ENCODE measurements at places on chromosomes 4 and X.

DNA sequence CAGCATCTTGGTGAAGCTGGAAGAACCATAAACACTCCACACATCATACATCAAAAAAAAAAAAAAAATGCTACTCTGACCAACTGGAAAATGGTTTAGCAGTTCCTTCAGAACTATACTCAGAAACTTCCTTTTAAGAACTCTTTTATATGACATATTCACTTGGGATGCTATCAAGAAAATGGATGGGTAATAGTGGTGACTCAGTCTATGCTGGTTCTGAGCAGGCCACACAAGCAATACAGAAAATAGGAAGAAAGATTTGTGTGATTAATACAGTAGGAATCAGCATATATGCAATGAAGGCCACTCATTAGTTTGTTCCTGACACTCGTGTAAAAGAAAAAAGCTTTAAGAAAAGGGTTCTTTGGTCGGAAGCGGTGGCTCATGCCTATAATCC lies 123.5 kb upstream of the FAT4 start:
- no peak for DNase-seq

DNA sequence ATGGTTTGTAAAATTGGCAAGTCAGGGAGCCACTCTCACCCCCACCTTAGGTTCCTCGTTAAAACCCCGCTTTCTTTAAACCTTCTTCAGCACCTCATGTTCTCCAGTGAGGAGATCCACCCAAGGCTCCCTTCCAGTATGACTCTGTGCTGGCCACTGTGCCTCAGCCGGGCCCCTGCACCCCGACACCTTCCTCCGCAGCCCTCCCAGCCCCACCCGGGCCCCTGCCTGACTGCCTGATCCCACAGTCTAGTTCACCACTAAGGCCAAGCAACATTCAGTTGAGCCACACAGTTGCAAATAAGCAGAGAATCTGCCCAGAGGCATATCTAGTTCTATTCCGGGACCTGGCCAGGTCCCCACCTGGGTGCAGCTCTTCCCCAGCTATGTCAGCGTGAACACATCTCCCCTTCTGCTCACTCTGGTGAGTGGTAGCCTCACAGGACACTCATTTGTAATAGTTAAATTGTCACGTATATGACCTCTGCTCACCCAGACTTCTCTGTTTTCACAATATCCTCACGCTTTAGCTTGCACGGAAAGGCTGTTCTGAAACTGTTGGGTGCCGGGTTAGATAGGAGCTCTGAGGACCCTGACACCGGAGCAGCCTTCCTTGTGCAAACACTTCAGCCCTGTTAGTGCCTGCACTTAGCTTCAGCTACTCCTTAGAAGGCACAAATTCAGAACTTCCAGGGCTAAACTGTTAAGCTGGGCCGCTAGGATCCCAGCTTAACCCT lies 146.8 kb downstream of the DCTD start:
- DNase-seq: no peak

DNA sequence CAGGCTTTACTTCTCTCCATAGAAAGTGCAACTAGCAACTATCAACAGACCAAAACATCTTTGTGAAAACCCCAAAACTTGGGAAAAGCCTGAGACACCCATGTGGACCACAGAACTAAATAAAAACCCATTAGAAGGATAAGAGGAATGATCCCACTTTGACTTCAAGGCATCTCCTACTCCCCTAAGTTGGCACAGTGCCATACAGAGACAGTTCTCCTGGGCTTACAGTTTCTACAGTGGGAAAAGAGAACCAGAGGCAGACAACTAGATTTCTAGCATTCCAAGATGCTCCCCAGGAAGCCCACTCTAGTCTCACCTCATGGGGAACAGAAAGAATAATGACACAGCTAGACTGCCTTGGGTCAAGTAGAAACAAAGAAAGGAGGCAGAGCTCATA lies 20.4 kb downstream of the TMLHE start:
- no peak for DNase-seq

DNA sequence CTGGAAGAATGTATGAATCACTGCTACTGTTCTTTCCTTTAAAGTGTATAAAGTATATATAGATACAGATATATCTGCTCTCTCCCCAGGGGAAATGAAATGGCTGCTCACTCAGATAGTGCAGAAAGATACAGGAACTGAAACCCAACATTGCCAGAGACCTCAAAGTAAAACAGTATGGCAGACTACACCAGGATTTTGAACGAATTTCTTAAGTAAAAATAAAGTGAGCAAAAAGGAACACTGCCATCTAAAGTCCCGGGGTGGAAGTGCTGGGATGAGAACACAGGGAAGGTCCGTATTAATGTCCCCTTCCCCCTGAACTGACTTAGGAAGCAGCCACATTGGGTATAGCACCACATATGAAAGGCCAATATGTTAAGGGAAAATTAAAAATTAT lies 93.4 kb downstream of the TMA16 start:
- no peak for DNase-seq

DNA sequence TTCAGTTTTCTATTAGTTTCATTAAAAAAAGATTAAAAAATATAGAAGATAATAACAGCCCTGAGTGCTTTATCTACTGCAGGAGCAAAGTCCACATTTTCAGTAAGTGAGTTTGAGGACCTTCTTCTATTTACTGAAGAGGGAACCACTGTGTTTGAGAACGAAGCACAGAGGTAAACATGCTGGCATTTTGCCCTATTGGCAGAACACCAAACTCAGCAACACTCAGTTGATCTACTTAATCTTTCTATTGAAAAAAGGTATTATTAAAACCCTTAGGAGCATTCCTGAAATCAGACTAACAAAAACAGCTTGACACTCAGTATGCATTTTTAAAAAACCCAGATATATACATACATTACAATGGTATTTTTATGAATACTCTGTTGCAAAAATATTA lies 1496.7 kb downstream of the TECRL start:
- no peak for DNase-seq
